NCI-H446 treated with DMSO at 0.1 percent for 48 hours (cell line): ENCODE measurements at places on chromosomes 13 and 19.

DNA sequence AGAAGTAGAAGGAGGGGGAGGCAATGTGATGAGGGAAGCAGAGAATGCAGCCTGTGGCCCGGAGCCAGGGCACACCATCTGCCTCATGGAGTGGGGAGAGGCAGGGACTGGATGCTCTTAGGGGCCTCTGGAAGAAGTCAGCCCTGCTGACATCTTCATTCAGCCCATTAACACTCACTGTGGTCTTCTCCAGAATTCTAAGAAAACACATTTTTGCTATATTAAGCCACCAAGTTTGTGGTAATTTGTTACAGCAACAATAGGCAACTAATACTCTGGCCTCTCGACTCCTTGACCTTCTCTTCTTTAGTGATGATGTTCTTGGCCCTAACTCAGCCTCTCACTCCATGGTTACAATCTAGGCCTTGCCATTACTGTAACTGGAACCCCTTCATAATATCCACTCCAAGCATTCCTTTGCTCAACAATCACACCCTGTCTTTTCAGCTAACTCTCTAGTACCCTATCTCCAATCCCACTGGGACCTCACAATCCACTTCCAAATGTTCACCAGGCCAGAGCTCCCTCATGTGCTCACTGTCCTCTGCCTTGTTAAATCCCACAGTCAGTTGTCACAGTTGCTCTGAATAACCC lies 98.5 kb downstream of the MIPEP start:
- peak; percentile 52 for DNase-seq

DNA sequence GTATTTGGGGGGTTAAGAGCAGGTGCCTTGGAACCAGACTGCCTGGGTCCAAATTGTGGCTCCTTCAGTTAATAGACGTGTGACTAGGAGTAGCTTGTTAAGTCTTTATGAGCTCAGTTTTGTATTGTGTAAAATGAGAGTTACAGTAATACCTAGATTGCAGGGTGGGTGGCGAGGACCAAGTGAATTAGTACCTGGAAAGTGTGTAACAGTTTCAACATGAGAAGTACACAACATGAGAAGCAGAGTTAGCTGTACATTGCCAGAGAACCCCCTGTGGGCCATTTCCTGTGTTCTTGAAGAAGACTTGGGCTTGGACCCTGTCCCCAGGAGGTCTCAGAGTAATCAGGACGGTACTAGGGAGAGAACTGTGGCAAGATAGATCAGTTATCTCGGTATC lies 36.8 kb downstream of the PPP2R1A start:
- no peak for DNase-seq

DNA sequence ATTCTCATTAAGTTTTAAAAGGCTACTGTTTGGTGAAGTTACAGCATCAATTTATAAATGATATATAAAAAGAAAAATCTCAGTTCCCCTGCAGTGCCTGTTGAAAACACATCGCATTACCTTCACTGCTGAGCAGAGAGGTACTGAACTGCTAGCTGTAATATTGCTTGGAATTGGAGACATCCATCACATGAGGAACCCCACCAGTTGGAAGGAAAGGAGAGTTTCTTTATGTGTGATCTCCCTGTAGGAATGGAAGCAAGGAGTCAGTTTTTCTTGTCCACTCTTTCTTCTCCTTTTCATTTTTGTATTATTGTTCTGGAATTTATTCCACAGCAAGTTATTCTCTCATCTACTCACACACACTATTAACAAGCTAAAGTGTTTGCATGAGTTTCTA lies 1586.0 kb upstream of the PRR20A start:
- no peak for DNase-seq

DNA sequence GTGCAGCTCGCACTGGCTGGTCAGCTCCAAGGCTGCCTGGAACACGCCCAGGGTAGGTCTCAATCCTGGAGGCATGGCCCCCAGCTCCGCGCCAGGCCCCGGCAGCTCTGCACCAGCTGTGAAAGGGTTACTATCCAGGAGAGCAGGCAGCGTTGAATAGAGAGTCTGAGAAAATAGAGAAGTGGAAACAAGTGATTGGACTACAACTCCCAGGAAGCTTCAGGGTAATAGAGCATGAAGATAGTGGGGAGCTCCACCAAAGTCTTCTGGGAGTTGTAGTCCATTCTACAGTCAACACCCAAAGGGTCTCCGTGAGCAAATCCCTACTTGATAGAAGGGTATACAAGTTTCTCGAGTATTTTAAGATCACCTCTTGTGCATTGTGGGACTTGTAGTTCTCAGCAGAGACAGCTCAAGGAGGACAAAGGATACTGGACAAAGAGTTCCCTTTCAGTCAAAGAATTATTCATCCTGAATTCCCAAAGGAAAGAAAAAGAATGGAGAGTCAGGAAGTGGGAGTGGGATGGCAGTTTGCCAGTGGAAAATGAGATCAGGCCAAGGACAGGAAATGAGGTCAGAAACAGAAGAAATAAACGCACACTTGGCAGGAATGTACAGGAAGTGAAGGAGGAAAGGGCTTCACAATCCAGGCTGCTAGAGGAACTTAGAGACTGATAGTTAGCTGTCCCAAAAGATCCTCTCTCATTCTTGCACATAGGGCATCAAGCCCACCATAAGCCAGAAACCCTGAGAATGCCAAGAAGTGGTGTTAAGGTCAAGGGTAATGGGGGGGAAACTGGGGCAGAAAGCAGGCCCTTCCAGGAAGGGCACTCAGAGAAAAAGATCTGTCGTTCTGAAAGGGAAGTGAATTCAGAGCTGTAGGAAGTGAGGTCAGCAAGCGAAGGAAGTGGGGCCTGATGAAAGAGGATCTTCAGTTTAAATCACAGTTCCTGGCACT lies 5.5 kb upstream of the MAMSTR start:
- DNase-seq: peak; percentile 53

- peak; percentile 55 for DNase-seq
Observed at GRCh38 chr13:39616087-39616694, 13.2 kb upstream of the LHFPL6 start.

- no peak for DNase-seq
Observed at GRCh38 chr19:43774103-43774939, 6.5 kb downstream of the KCNN4 start.
